ENCODE measurements at places on chromosomes 2 and 18.

DNA sequence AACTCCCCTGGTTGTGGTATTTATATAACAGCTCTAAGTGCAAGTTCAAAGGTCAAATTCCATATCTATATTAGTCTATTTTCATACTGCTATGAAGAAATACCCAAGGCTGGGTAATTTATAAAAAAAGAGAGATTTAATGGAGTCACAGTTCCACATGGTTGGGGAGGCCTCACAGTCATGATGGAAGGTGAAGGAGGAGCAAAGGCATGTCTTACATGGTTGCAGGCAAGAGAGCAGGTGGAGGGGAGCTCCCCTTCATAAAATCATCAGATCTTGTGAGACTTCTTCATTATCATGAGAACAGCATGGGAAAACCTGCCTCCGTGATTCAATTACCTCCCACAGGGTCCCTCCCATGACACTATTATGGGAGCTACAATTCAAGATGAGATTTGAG is 179.6 kb upstream of the FBXO11 start:
- no peak for DNase-seq

GRCh38 chr2:220143336-220143735 is 515.9 kb downstream of the SLC4A3 start:
- no peak for DNase-seq

DNA sequence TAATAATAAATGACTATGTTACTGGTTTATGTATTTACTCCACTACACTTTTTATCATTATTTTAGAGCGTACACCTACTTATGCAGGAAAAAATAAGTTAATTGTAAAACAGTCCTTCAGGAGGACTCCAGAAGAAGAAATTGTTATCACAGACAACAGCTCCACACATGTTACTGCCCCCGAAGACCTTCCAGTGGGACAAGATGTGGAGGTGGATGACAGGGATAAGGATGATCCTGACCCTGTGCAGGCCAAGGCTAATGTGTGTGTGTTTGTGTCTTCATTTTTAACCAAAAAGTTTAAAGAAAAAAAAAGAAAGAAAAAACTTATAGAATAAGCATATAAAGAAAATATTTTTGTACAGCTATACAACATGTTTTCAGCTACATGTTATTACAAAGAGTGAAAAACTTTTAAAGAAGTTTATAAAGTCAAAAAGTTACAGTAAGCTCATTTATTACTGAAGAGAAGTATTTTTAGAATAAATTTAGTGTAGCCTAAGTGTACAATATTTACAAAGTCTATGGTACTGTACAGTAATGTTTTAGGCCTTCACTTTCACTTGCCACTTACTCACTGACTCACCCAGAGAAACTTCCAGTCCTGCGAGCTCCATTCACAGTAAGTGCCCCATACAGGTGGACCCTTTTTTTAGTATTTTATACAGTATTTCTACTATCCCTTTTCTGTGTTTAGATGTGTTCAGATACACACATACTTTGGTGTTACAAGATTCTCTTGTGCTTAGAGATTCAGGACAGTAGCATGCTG is 7.5 kb downstream of the TGFBRAP1 start:
- no peak for DNase-seq

DNA sequence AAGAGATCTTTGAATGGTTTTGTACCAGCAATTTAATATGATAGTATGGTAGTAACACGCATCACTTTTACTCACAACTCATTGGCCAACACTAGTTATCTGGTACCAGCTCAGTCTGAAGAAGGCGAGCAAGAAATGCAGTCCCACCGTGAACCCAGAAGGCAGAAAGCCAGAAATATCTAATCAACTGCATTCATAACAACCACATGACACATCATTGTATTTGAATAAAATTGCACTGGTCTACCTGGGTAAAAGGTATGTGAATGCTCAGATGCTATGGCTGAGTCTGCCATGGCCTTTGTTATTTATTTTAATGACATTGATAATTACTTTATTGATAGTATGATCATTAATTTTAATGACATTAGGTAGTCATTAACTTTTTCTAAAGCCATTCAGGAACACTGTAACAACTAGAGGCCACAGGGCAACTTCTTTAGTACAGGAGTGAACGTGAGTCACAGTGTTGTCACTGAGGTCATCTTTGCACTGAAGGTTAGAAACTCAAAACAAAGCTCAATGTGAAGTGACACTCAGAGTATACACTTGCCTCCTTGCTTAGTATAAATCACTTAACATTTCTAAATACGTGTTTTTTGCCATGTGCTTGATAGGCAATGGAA is 475.6 kb upstream of the TNP1 start:
- no peak for DNase-seq

- no peak for DNase-seq
Observed at GRCh38 chr2:180203972-180204371, 196.9 kb upstream of the CWC22 start.

DNA sequence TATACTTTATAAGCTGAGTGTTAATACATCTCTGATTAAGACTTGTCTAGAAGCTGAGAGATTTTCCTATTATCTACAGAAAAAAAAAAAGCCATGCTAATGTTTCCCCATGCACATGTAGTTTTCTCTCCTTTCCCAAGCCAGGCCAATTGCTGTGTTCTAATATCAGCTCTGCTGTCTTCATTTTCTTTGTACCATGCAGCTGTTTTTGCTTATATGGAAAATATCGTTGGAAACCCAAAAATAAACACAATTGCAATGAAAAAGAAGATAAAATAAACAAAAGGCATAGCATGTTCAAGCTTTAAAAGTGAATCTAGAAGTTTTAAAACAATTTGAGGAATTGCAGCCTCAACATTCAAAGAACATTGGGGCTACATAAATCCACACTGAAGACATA is 817.4 kb upstream of the ACVR2A start:
- DNase-seq, result no peak

DNA sequence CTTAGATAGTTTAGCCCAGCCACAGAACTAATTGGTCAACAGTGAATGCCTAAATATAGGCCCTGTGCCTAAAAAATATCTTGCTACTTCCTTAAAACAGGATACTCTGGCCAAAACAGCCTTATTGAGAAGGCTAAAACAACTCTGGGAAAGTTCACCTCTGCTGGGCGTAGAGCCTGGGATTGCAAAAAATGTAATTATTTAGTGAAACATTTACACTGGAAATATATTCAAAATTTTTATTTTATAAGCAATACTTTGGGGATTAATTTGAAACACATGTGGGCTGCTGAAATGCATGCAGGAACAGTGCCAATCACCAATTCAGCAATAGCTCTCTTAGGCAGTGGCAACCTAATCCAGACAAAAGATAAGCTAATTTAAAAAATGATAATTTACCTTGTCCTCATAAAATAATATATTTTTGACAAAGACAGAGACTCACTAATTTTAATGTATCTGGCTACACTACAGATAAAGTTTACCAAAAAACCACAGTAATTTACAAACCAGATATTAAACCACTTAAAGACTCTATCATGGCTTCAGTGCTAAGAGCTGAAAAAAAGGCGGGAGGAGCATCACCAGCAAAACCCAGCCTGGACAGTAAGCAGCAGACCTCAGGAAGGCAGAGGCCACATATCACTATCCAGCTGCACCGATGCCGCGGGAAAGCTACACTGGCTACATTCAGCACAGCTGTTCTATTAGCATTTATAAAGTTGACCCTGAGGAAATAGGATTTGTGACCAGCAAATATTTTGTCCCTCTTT is 18.5 kb downstream of the TRAK2 start:
- DNase-seq, result no peak

GRCh38 chr2:199977984-199978415 is 22.6 kb downstream of the MAIP1 start:
- no peak for DNase-seq
